ENCODE measurements at places on chromosomes 1 and 21.

DNA sequence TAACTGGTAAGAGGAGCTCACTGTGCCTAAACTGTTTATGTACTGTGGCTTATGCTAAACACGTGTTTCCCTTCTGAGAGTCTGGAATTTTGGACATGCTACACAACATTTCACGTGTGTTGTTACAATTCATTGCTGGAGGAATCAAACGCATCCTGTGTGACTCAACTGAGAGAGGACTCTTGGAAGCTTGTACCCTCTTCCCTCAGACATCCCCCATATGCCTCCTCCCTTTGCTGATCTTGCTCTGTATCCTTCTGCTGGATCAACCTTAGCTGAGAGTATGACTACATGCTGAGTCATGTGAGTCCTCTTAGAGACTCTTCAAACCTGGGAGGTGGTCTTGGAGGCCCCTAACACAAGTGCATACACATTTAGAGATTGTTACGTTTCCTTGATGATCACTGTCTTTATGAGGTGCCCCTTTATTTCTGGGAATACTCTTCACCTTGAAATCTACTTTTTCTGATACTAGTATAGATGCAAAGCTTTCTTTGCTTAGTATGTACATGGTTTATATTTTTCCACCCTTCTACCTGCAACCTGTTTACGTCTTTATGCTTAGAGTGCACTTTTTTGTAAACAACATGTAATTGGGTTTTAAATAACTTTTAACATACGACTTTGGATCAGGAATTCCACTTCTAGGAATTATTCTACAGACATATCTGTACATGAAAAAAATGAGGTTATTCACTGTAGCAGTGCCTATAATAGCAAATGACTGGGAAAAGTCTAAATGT lies 8.7 kb downstream of the NPHP4 start:
- no peak for DNase-seq

GRCh38 chr1:231252336-231252735 lies 11.3 kb downstream of the GNPAT start:
- DNase-seq, result no peak

DNA sequence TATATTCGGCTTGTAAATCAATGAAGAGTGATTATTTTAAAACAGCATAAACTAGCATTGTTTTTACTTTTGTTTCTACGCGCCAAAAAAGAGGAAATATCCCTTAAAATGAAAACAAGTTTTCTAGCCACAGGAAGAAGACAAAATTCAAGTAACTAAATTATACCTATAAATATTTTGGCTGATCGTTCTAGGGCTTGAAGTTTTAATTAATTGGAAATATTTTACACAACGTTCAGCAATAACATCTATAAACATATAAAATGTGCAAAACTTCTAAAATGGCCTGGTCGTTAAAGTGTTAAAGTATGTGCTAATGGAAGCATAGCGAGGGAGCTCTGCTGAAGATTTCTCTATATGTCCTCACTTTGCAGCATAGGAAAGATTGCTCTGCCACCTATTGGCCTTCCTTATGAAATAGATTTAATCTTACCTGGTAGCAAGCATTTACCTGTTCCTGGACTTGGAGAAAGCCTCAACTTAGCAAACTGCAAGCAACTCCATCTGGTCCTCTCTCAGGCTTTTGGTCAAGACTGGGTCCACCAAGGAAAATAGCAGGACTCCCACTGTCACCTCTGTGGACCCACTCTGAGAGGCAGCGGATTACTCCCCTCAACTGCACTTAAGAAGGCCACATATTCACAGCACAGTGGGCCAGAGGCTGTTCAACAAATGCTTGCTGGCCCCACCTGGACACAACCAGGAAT lies 351.3 kb upstream of the RUNX1 start:
- peak; percentile 5 for DNase-seq

DNA sequence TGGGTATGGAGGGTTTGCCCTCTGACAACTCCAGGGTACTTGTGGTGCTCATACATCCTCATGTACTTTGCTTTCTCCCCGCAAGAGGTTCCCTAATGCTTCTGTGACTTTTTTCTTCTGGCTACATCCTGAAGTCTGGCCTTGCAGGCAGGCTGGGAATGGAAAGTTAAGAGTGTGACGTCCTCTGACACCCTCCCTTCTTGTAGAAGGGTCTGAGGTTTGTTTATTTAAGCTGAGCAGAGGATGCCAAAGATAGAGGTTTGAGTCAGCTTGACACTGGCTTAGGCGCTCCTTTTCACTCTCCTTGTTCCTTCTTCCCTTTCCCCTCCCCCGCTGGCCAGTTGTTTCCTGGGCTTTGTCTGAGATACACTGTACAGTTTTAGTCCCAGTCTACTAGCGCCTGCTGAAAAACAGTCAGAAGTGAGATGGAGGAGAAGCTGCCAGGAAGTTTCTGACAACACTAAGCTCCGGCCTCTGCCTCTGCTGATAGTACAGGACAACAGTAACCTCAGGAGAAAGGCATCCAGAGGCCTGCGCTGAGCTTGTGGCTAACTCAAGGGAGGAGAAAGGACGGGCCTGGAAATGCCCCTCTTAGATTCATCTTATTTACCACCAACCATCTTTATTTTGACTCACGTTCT lies at the start of gene MACF1:
TSS of gene MACF1 (plus strand) at position 255 of the 641 bp plus-strand sequence. CDS start at position 583, 328 bp downstream.
- no peak for DNase-seq

GRCh38 chr1:202815120-202815519 lies 4.4 kb downstream of the PCAT6 start:
- DNase-seq, result no peak

DNA sequence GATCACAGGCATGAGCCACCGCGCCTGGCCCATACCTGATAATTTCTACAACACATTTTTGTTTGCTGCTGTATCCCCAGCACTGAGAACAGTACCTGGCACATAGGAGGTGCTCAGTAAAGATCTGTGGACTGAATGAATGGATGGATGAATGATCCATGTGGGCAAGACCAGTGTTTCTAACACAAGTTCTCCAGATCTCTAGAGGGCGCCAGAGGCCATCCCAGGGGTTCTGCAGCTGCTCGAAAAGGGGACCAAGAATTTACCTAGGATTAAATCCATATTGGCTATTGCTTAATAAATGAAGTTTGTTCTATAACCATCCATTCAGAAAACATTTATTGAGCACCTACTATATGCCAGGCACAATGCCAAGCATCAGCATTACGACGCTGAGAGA lies 167.7 kb downstream of the ACTL8 start:
- DNase-seq, result peak; percentile 8

- DNase-seq, result peak; percentile 68
Measured at GRCh38 chr1:111739925-111740765, 950 bp upstream of the INKA2 start.

GRCh38 chr1:234718496-234719453 lies 108.8 kb upstream of the IRF2BP2 start:
- DNase-seq, result no peak

GRCh38 chr1:19802269-19802668 lies 2.6 kb upstream of the TMCO4 start:
- DNase-seq, result no peak

DNA sequence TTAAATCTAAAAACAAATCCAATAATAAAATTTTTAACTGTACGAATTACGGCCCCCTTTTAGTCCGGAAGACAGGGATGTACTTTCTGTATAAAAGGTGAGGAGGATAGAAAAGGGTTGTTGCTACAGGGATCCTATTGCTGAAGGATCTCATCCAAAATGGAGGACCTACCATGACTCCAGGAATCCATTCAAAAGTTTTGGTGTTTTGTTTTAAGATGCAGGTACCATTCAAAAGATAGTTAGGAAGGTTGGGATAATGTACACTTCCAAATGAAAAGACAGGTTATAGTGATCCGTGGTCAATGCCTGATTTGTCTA lies 1.3 kb upstream of the ENAH start:
- DNase-seq, result no peak

GRCh38 chr1:221435504-221435904 lies 306.4 kb downstream of the DUSP10 start:
- no peak for DNase-seq

DNA sequence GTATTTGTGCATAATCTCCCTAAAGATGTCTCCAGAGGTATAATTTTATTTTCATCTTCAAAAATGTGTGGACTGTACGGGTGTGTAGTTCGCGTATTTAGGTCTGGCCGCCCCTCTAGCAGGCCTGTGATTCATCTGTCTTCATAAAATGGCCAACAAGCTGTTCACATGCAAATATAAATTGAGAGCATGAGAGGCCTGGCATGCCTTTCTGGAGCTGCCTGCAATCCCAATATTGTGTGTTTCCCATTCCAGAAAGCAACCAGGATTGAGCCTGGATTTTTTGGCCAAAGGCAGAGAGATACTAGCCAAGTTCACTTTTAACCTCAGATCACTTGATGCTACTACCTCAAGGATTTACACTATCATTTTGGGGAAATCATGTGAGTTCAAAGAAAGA lies 197.2 kb downstream of the NFIA start:
- DNase-seq, result no peak

DNA sequence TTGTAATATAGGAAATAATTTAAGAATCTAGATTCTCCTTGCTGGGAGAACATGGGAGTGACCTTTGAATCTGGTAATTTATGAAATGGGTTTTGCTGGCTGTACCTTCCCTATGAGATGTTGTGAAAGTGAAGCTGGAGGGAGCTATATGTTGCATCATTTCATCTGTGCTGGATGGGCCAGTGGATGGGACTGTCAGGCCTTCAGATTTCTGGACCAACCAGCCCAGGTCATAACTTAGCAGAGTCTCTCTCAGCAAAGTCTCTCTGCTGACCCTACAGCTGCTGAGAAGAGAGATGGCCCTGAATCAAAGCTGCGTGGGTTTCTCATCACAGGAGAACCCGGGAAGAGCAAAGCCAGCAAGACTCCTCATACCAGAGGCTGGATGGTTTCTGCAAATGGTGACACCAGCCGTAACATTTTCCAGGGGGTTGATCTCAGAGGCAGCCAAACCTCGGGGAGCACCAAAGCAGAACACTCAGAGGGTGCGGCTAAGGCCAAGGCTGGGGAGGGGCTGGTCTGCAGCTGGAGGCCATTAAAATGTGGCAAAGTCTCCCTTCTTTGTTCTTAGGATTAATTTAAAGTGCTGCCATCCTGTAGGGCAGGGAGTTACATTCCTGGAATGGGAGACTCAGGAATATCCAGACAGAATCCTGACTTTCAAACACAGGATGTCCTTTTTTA lies 18.2 kb upstream of the PTGFRN start:
- DNase-seq, result no peak

DNA sequence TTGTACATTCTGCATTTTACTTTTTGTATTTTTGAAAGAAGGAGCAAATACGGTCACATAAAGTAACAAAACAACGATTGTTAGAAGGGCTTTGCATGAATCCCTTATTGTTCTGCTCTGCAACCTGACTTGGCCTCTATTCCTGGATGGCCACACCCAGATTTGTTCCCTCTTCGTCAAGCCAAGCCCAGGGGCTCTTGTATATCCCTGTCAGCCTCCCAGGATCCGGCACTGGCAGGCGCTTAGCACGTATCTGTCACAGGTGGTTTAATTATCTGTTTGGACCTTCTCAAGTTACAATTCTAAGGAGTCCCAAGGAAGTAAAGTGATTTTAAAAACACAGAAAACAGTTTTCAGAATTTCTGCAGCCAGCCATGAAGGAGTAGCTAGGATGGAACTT lies 28.0 kb downstream of the CRYAA start:
- no peak for DNase-seq

DNA sequence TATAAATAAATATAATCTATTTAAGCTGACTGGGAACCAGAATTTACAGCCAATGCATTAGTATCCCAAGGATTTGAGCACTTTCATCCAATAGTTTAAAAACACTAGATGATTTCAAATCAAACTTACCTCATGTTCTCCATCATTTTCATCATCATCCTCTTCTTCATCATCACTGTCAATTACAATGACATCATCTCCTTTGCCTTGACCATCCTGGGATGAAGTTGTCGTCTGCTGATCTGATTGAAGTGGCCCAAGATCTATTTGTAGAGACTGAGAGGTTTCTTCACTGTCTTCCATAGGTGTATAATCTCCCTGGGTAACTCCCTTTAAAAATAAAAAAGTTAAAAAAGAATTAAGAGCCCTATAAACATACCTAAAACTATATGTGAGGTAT lies 47.7 kb downstream of the TPR start:
- no peak for DNase-seq
